ENCODE measurements at places on chromosomes 6 and 20. TPM values are rescaled to one million over a fixed set of nuclear protein-coding genes. Genes with fewer than 3 reads are reported as not detected.

DNA sequence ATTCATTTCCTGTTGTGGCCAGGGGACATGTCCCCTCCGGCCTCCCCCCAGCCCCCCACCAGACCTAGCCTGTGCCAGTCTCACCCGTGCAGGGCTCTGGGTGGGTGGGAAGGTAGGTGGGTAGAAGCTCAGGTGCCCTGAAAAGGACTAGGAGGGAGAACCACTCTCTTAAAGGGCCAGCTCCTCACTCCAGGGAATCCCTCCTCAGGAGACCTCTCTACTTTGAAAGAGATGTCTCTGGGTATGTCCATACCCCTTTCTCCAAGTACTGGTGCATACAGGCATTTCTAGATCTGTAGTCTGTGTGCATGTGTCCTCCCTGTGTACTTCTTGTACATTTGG, 60.8 kb upstream of the EPB41L1 start:
- H3K27me3 ChIP-seq: peaks cover 41% of the 10 kb centered on the region
- no peaks in the 10 kb centered on the region for H3K36me3 ChIP-seq
- no peak overlapping the region for H3K4me3 ChIP-seq
- no peak for DNase-seq
- H3K4me1 ChIP-seq: peaks cover 15% of the 10 kb centered on the region

- no peaks in the 10 kb centered on the region for H3K4me1 ChIP-seq
- H3K4me3 ChIP-seq: no peak overlapping the region
- no peak overlapping the region for H3K27ac ChIP-seq
- no peaks in the 10 kb centered on the region for H3K27me3 ChIP-seq
Observed at GRCh38 chr20:8860011-8860495, 208.8 kb upstream of the PLCB4 start.

DNA sequence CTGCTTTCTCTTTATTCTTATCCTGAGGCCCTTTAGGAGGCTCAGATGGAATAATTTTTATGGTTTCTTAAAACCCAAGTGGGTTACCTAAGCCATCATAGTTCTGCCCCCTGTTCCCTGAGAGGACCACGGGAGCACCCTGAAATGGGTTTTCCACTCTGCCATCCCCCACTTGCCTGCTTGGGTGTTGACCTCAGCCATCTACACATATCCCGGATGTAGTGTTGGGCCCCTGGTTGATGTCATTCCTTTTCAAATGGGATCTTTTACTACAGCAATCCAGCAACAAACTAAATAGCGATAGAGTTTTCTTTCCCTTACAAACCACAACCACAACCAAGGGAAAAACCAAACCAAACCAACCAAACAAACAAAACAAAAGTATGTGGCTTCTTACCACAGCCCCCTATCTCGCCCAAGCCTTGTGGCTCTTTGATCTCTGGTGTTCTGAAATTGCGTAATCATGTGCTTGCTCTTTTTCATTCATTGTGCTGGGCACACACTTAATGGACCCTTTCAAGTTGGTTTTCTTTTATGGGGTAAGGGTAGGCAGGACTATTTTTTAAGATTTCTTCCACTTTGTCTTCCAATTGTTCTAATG, 154.9 kb downstream of the ESR1 start:
- H3K27me3 ChIP-seq: peaks cover 39% of the 10 kb centered on the region
- H3K4me1 ChIP-seq: peaks cover 10% of the 10 kb centered on the region
- no peak overlapping the region for H3K4me3 ChIP-seq
- no peak overlapping the region for H3K27ac ChIP-seq
- no peak for DNase-seq
- no peaks in the 10 kb centered on the region for H3K36me3 ChIP-seq

- no peaks in the 10 kb centered on the region for H3K4me1 ChIP-seq
- DNase-seq: no peak
- no peak overlapping the region for H3K27ac ChIP-seq
- no peaks in the 10 kb centered on the region for H3K27me3 ChIP-seq
- no peak overlapping the region for H3K4me3 ChIP-seq
Observed at GRCh38 chr6:126888727-126889725, 229.4 kb upstream of the RSPO3 start.

- no peak for DNase-seq
- no peaks in the 10 kb centered on the region for H3K27me3 ChIP-seq
- H3K36me3 ChIP-seq: no peaks in the 10 kb centered on the region
Observed at GRCh38 chr6:88454658-88455057, 288.5 kb upstream of the CNR1 start.

DNA sequence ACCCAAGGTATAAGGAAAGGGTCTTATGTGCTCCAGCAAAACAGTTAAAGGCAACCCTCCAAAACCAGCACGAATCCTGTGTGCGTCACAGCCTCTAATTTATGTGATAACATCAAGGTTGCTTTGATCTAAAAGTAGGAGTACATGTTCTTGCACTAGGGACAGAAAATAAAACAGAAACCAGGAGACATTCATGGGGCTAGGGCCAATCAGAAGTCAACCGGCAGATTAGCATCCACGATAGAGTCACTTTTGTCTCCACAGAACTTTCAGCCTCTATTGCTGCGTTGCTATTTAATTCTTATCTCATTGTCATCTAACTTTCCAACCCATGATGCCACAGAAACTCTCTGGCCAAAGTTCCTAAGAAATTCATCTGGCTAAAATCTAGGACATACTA, 178.8 kb upstream of the PTCHD4 start:
- no peaks in the 10 kb centered on the region for H3K27me3 ChIP-seq
- no peak for DNase-seq
- H3K4me1 ChIP-seq: no peaks in the 10 kb centered on the region
- H3K27ac ChIP-seq: no peak overlapping the region
- H3K36me3 ChIP-seq: no peaks in the 10 kb centered on the region

DNA sequence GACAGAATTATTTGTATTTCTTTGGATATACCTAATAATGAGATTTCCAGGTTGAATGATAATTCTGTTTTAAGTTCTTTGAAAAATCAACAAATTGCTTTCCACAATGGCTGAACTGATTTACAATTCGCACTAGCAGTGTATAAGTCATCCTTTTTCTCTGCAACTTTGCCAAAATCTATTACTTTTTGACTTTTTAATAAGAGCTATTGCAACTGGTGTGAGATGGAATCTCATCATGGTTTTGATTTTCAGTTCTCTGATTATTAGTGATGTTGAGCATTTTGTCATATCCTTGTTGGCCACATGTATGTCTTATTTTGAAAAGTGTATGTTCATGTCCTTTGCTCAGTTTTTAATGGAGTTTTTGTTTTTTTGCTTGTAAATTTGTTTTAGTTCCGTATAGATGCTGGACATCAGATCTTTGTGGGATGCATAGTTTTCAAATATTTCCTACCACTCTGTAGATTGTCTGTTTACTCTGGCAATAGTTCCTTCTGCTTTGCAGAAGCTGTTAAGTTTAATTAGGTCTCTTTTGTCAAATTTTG, 409.8 kb upstream of the CITED2 start:
- no peaks in the 10 kb centered on the region for H3K4me1 ChIP-seq
- no peak overlapping the region for H3K4me3 ChIP-seq

DNA sequence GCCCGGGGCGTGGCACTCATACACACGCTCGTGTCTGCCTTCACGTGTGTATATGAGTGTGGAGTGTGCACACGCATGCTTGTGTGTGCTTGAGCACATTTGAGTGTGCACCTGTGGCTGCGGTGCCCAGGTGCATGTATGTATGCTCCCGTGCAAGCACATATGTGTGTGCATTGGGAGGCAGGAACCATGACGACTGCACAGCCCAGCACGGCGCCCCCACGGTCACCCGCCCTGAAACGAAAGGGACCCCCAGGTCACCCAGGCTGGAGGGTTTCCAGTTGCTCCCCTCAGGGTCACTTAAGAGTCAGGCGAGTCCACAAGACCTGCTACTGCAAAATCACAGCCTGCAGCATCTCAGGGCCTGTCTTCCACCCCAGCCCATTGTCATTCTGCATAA, 94.7 kb downstream of the YTHDF1 start:
- no peak overlapping the region for H3K4me3 ChIP-seq
- H3K27me3 ChIP-seq: no peaks in the 10 kb centered on the region
- H3K4me1 ChIP-seq: no peaks in the 10 kb centered on the region

DNA sequence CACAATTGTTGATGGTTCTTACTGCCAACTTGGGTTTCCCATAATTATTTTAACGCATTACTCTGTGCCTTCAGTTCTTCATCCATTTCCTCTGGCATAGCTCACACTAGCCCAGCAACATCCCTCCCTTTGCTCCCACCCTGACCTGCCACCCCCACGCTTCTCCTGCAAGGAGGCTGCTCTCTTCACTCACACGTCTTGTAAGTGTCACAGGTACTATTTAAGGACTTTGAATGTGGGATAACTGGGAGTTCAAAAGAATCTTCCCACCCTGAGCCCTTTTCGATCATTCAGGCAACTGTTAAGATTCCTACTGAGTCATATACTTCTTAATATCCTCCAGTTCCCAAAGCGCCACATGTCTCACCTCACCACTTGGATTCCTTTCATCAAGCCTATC, 95.4 kb downstream of the PXDC1 start:
- H3K36me3 ChIP-seq: no peaks in the 10 kb centered on the region
- no peaks in the 10 kb centered on the region for H3K27me3 ChIP-seq
- H3K27ac ChIP-seq: no peak overlapping the region
- H3K4me1 ChIP-seq: no peaks in the 10 kb centered on the region
- no peak for DNase-seq
- H3K4me3 ChIP-seq: no peak overlapping the region

- H3K36me3 ChIP-seq: no peaks in the 10 kb centered on the region
- no peak overlapping the region for H3K4me3 ChIP-seq
- no peak overlapping the region for H3K27ac ChIP-seq
Observed at GRCh38 chr6:118171852-118172251, 264.8 kb downstream of the SLC35F1 start.

GRCh38 chr20:48064929-48065328, 279.6 kb upstream of the SULF2 start:
- no peaks in the 10 kb centered on the region for H3K4me1 ChIP-seq
- H3K4me3 ChIP-seq: no peak overlapping the region
- H3K36me3 ChIP-seq: no peaks in the 10 kb centered on the region
- no peak overlapping the region for H3K27ac ChIP-seq
- no peaks in the 10 kb centered on the region for H3K27me3 ChIP-seq

DNA sequence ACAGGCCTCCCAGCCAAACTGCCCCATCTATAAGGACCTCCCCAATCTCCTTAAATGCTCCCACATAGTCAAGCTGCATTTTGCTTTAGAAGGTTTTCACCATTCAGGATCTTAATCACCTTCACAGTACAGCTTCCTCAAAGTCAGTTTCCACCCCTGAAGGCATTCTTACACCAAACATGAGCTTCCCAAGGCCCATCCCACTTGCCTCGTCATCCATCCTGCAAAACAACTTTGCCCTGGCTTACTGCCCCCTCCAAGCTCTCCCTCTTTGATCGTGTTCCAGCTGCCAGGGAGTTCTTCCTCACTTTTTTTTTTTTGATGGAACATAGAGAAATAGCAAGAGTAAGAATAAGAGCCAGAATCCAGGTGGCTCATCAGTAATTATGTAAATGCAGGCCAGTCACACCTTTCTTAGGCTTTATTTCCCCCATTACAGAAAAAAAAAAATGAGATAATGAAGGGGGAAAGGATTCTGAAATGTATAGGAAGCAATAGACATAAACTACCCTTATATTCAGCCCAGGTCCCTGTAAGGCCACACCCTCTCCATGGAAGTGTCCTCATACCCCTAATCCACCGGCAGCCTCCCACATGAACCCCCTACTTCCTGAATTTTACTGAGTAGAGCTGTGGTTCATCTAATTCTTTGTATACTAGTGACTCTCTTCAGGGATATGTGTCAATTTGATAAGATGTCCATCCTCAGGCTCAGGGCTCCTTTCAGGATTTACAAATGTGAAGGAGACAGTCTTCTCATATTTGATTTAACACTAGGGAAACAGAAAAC, 12.7 kb downstream of the TRIM27 start:
- H3K4me3 ChIP-seq: no peak overlapping the region
- H3K27me3 ChIP-seq: no peaks in the 10 kb centered on the region
- H3K4me1 ChIP-seq: peaks cover 1% of the 10 kb centered on the region

- no peak for DNase-seq
- no peak overlapping the region for H3K4me3 ChIP-seq
- peaks cover 13% of the 10 kb centered on the region for H3K4me1 ChIP-seq
- no peaks in the 10 kb centered on the region for H3K36me3 ChIP-seq
Observed at GRCh38 chr6:104601721-104602120, 258.0 kb downstream of the HACE1 start.

- H3K4me1 ChIP-seq: peaks cover 13% of the 10 kb centered on the region
- DNase-seq: no peak
- H3K36me3 ChIP-seq: peaks cover 5% of the 10 kb centered on the region
- H3K27ac ChIP-seq: no peak within 1 kb of the TSS
- H3K4me3 ChIP-seq: peak within 1 kb of the TSS; percentile 90
Observed at GRCh38 chr20:63830841-63831588, at the start of gene ZBTB46. TSS of gene ZBTB46 (minus strand) at chr20:63831264. CDS start at chr20:63790757, 40,507 bp downstream.

Gene HLA-G
- 1.1 TPM for total RNA-seq

Gene ZNF337
- 12.7 TPM for total RNA-seq

Gene GNRH2
- total RNA-seq: 3.7 TPM

Gene GPR63
- 5.0 TPM for total RNA-seq

Gene BEND6
- not detected for total RNA-seq

Gene MTO1
- total RNA-seq: 27.9 TPM

All from activated T-helper 2 cell treated with anti-CD3 and anti-CD28 coated beads, Interferon-gamma antibody, Interleukin-2, Interleukin-4, amounts not matched to agents 10 μg/mL and 5 μg/mL and 100 μg/mL, durations not matched to agents 14 hours and 24 hours and 36 hours (primary cell).